ENCODE measurements at places on chromosomes 6 and 20. TPM values are rescaled to one million over a fixed set of nuclear protein-coding genes. Genes with fewer than 3 reads are reported as not detected.

- no peak for DNase-seq
Observed at GRCh38 chr20:33373735-33374605, 27.3 kb downstream of the CDK5RAP1 start.

- DNase-seq = no peak
Observed at GRCh38 chr6:82025271-82025670, 222.3 kb downstream of the IBTK start.

DNA sequence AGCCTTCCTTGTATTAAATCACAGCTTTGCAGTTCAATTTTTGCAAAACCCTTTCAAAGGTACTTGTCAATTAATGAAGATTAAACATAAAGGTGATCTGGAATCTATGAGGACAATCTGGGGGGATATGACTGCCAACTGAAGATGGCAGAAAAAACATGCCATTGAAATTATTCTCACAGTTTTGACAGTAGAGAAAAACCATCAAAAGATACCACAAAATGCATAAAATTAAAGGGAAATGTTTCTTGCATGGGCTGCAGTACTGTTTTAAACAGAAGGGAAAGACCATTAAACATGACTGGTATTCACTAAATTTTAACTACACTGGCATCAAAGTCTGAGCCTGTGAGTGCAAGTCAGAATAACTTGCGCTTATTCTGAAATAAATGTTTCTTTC lies 194.2 kb downstream of the ATXN1 start:
- DNase-seq = no peak

The MTFR2 gene
- 2.5 TPM for total RNA-seq

DNA sequence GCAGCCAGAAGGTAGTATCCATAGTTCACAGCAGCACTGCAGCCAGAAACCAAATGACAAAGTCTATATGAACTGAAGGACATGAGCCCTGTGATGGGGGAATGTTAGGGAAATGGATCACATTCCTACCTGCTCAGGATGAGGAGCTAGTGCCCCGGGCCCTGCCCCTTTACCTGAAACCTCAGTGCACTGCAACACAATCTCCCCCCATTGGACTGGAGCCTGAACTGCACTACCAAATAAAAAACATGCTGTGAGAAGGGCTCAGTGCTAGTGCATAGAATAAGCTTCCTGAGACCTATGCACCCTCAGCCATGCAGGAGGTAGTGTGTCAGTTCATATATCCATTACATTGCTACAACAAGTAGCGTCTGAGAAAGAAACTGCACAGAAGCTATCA lies 477.8 kb downstream of the HACE1 start:
- DNase-seq = no peak

The PLN gene
- 1.1 TPM for total RNA-seq

- DNase-seq = no peak
Observed at GRCh38 chr6:133277228-133277899, 36.2 kb downstream of the EYA4 start.

The POPDC3 gene
- total RNA-seq = not detected

GRCh38 chr6:46323966-46324622 lies 153.3 kb upstream of the ENPP5 start:
- no peak for DNase-seq

The KHDC3L gene
- not detected for total RNA-seq
